Caki2 (cell line): ENCODE measurements at places on chromosomes 1 and 21. TPM values are rescaled to one million over a fixed set of nuclear protein-coding genes. Genes with fewer than 3 reads are reported as not detected.

The OR2T12 gene
- not detected in 2 replicates for total RNA-seq

GRCh38 chr1:183887826-183888819 is 83.2 kb downstream of the RGL1 start:
- DNase-seq: no peak

DNA sequence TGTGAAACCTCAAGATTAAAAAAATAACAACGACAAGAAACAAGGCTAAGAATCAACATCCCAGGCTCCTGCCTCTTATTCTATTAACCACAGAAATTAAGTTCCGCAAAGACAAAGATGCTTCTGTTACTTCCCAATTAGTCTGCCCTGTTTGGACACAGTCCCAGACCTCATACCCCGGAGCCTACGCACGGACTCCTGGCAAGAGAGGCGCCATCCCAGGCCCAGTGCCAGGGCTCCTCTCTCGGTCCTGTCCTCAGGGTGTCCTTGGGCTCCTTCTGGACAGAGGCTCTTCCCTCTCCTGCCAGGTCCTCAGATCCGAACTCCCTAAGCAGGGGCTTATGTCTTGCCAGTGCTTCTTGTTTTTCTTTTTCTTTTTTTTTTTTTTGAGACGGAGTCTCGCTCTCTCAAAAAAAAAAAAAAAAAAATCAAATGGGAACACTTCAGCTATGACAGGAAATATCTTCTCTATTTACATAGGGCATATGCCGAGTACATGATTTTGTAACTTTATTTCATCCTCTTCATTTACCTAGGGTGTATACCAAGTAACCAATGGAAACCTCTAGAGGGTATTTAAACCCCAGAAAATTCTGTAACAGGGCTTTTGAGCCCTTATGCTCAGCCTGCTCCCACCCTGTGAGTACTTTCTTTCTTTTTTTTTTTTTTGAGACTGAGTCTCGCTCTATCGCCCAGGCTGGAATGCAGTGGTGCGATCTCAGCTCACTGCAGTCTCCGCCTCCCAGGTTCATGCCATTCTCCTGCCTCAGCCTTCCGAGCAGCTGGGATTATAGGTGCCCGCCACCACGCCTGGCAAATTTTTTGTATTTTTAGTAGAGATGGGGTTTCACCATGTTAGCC is 11.7 kb upstream of the ENO1 start:
- DNase-seq: peak; percentile 78

DNA sequence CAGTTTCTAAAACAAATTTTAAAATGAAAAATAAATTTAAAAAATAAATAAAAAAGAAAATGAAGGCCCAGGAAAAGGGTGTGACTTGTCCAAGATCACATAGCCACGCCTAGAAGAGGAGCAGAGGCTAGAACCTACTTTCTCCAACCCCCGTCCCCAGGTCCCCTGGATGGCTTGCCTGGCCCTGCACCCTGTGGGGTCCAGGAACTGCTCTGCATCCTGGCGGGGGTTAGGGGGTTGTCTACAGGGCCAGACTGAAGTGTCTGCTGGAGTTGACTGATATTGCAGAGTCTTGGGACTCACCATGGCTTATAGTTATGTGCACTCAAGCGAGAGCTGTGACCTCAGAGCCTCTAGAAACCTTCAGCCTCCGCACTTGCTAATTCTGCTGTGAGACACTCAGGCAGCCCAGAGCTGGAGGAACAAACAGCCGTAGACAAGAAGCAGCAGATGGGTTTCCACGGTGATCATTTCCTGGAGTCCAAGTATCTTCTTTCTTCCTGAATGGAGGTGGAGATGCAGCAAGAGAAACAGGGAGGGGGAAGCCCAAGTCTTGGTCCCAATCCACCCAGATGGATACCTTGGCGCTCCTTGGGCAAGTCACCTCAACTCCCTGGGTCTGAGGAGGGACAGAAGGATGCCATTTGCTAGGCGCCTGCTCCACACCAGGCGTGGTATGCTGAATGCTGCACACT is 5.2 kb upstream of the EXTL1 start:
- DNase-seq: no peak

DNA sequence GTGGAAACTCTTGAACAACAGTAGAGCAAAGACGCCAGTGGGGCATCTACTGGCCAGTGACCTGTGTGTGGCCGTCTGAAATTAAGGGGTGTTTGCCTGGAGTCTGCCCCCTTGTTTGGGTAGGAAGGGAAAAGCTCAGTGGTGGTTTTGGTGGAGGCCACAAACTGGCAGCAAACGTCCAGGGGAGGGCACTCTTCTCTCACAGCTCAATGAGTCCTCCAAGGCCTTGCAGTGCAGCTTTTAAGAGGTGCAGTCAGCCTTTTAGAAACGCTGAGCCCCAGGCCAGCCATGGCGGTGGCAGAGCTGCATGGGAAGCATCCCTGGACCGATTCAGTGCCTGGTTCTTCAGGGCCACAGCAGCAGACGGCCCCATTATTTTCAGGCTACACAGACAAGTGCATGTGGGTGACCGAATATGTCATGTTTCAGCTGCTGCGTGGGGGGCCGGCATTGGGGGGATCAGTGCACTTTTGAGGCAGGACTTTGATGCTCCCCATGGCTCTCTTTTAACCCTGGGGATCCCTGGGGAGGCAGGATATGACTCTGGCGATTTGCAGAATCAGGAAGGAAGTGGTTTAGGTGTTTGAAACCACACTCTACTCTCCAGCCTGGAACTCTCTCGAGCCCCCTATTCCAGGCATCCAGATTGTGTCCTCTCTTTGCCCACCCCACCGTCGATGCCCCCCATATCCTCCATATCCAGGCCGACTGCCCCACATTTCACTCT is 414.0 kb downstream of the PRDM2 start:
- DNase-seq: peak; percentile 34

GRCh38 chr1:20381045-20381641 is 90.5 kb downstream of the VWA5B1 start:
- no peak for DNase-seq

The SRP9 gene
- 368 and 386 TPM in 2 replicates for total RNA-seq

DNA sequence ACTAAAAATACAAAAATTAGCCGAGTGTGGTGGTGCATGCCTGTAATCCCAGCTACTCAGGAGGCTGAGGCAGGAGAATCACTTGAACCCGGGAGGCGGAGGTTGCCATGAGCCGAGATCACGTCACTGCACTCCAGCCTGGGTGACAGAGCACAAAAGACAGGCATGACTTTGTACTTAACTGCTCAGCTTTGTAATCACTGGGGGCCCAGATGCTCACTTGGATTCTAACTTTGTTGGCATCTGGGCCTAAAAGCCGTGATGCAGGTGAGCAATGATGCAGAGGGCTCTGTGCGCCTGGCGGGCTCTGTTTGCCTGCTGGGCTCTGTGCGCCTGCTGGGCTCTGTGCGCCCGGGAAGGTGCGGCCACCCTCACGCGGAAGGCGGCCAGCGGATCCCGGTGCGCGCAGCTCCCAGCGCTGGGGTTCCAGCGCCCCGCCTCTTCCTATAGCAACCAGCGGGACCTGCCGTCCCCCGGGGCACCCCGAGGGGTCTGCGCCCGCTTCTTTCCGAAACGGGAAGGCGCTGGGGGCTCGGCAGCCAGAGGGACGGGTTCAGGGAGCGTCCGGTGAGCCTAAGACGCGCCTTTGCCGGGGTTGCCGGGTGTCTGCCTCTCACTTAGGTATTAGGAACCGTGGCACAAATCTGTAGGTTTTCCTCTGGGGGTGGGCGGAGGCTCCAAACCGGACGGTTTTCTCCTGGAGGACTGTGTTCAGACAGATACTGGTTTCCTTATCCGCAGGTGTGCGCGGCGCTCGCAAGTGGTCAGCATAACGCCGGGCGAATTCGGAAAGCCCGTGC is 31.7 kb downstream of the PRMT2 start:
- DNase-seq: no peak
